Right forelimb (tissue), 1 donor: ENCODE measurements at places on chromosomes 7 and 10.

DNA sequence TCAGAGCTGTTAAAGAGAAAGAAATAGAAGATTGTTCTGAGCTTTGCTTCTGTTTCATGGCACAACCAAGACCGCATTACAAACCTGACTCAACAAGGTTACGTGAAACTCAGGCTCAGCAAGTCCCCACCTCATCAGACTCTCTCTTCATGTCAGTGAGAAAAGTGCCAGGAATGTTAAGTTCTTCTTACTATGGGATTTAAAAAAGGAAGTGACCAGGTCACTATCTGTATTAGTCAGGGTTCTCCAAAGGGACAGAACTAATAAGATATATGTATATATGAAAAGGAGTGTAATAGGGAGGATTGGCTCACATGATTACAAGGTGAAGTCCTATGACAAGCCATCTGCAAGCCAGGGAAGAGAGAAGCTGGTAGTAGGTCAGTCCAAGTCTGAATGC, 25.4 kb upstream of the PAPSS2 start:
- DNase-seq, result no peak

- DNase-seq, result no peak
Observed at GRCh38 chr10:79082035-79082373, 13.2 kb downstream of the ZMIZ1 start.

DNA sequence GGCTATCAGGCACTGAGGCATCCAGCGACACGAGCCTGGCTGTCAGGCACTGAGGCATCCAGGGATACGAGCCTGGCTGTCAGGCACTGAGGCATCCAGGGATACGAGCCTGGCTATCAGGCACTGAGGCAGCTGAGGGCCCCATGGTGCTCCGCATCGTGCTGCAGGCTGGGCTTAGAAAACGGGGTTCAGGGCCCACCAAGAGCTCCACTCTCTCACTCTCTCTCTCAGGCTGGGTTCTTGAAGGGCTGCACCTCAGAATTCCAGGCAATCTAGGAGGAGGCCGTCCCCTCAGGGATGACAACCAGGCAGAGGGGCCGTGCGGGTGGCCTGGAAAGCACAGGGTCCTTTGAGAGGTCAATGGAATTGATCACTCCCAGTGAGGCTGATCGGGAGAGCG, 69.0 kb downstream of the CFAP46 start:
- DNase-seq, result peak; percentile 29

- no peak for DNase-seq
Observed at GRCh38 chr7:147029953-147030352, 913.4 kb downstream of the CNTNAP2 start.

GRCh38 chr7:150340875-150341262, 560 bp downstream of the RARRES2 start:
- no peak for DNase-seq

DNA sequence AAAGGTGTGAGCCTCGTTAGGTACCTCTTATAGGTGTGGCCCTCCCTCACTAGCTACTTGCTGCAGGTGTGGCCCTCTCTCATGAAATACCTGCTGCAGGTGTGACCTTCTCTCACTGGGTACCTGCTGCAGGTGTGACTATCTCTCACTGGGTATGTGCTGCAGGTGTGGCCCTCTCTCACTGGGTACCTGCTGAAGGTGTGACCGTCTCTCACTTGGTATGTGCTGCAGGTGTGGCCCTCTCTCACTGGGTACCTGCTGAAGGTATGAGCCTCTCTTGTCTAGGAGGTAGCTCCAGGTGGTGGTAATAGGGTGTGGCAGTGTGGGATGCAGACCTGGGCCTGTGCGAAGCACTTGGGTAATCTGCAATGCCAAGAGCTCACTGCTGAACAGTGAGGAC, 170.7 kb upstream of the PLPP4 start:
- DNase-seq, result no peak

GRCh38 chr10:101087376-101087775, 25.6 kb downstream of the KAZALD1 start:
- no peak for DNase-seq

GRCh38 chr10:33066558-33067236, 108.7 kb upstream of the ITGB1 start:
- DNase-seq, result no peak

GRCh38 chr7:34407586-34407985, 250.4 kb upstream of the NPSR1 start:
- no peak for DNase-seq

- DNase-seq, result no peak
Observed at GRCh38 chr7:148456351-148456750, 134.2 kb upstream of the C7orf33 start.

DNA sequence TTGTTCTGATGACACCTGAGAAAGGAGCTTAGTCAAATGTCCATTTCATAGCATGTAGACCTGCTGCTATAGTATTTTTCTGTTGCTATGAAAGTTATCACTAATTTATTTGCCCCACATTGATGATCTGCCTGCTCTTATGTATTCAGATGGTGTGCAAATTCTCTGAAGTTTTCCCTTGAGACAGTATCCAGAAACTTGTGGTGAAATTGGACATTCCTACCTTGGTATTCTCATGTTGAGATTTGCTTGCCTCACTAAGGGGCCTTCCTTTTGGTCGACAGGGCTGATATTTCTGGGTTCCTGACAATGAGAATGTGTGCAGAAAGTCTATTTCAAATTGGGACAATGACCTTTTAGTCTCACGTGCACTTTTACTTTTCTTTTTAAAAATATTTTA, 253.2 kb upstream of the FZD8 start:
- DNase-seq, result no peak

- DNase-seq, result no peak
Observed at GRCh38 chr7:11985376-11985775, 153.4 kb upstream of the THSD7A start.

- no peak for DNase-seq
Observed at GRCh38 chr10:93751124-93751523, 6.6 kb upstream of the LGI1 start.

DNA sequence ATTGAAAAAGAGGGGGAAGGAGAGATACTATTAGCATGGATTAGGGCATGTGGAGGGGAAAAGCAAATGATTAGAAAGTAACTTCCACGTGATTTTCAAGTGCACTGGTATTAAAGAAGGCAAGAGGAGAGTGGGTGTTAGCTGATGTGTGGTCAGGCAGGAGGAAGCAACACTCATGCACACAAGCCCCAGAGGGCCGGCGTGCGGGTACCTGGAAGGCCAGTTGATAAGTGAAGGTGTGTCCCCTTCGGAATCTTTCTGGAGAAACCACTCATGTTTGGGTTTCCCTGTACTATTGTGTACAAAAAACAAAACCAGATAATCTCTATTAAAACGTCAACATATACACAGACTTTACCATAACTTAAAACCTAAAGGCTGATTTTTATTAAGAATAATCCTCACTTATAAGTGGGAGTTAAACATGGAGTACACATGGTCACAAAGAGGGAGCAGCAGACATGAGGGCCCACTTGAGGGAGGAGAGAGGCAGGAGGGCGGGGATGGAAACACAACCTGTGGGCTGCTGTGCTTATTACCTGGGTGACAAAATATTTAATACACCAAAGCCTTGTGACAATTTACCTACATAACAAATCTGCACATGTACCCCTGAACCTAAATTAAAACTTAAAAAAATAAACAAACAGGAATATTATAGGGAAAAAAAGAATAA, 98.9 kb downstream of the SVIL start:
- no peak for DNase-seq

- DNase-seq, result no peak
Observed at GRCh38 chr10:19968745-19969144, 152.5 kb downstream of the PLXDC2 start.

DNA sequence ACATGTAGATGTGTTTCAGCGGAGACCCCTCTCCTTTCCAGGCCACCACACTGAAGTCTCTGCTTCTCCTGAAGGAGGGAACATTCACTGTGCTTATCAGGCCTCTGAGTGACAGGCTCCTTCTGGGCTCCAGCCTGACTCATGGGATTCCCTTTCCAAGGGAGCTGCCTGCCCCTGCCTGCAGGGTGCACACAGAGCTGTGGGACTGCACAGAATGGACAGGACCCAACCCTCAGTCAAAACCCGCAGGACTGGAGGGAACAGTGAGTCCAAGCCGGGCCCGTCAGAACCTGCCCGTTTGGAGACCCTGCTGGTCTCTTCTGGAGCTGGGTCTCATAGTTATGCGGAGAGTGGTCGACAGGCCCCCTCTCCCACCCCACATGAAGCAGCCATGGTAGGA, 32.6 kb downstream of the PLAC9 start:
- no peak for DNase-seq

- DNase-seq, result peak; percentile 80
Observed at GRCh38 chr10:61662794-61663259, at the start of gene CABCOCO1. Gene CABCOCO1, plus strand, starts transcription at chr10:61662929. Its CDS starts 44 bp downstream, at chr10:61662973.

- DNase-seq, result no peak
Observed at GRCh38 chr10:97314671-97315070, 4.4 kb upstream of the FRAT1 start.

DNA sequence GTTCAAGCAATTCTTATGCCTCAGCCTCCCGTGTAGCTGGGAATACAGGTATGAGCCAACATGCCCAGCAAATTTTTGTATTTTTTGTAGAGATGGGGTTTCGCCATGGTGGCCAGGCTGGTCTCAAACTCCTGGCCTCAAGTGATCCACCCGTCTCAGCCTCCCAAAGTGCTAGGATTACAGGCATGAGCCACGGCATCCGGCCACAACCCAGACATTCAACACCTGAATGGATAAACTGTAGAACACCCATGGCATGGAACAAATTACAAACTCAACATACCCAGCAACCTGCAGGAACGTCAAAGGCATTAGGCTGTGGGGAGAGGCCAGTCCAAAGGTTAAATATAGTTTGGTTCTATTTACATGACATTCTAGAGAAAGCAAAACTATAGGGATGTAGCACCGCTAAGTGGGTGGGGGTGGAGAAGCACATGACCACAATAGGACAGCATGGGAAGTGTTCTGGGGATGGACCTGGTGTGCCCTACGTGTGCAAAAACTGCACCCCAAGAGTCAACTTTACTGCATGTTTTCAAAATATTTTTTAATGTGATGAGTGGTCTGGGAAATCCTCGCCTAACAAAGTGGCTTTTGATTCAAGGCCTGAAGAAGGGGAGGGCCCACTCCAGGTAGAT, 6.5 kb upstream of the PGAM2 start:
- no peak for DNase-seq

GRCh38 chr10:104639590-104640338, 1.3 kb upstream of the SORCS3 start:
- no peak for DNase-seq

DNA sequence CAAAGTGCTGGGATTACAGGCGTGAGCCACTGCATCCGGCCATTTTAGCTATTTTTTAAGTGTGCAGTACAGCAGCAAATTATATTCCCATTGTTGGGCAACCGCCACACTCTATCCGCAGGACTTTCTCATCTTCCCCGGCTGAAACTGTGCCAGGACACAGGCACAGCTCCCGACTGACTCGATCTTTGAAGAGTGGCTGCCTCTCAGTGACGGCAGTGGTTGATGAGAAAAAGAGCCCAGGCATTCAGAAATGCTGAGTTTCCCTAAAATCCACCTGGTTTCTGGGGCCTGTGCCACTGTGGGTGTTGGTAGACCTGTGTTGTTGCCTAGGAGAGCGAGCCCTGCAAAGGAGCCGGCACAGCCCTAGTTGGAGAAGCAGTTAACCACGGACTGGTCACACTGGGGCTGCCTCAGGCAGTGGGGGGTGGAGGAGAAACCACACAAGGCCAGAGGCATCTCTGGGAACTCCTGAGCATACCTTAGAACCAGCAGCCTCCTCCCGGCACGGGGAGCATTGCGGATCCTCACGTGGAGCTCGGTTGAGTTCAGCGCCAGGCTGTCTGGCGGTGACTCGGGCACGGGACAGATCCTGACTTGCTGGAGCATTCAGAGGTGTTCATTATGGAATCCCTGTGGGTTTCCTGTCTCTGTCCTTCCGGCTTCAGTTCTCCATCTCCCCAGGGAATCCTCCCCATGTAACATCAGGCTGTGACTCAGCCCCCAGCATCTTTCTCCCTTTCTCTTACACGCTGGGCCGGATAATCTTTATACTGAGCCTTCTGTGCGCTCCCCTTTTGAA, 16.2 kb downstream of the PFKFB3 start:
- no peak for DNase-seq

DNA sequence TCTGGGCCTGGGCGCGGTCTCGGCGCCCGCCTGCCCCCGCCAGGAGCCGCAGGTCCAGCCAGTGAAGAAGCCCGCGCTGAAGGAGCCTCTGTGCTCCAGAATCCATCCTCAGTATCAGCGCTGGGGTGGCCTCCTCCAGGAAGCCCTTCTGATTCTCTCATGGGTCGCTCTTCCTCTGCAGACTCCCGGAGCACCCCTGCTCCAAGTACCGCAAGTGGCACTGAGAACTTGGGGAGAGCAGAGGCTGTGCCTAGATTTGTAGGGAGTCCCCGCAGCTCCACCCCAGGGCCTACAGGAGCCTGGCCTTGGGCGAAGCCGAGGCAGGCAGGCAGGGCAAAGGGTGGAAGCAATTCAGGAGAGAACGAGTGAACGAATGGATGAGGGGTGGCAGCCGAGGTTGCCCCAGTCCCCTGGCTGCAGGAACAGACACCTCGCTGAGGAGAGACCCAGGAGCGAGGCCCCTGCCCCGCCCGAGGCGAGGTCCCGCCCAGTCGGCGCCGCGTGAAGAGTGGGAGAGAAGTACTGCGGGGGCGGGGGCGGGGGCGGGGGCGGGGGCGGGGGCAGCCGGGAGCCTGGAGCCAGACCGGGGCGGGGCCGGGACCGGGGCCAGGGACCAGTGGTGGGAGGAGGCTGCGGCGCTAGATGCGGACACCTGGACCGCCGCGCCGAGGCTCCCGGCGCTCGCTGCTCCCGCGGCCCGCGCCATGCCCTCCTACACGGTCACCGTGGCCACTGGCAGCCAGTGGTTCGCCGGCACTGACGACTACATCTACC, at the start of gene ALOX5:
Gene ALOX5, plus strand, starts transcription at position 641 of the 774 bp plus-strand sequence. Its CDS starts 64 bp downstream, at position 705.
- peak; percentile 66 for DNase-seq

- no peak for DNase-seq
Observed at GRCh38 chr10:69254877-69255276, 23.4 kb upstream of the HK1 start.

DNA sequence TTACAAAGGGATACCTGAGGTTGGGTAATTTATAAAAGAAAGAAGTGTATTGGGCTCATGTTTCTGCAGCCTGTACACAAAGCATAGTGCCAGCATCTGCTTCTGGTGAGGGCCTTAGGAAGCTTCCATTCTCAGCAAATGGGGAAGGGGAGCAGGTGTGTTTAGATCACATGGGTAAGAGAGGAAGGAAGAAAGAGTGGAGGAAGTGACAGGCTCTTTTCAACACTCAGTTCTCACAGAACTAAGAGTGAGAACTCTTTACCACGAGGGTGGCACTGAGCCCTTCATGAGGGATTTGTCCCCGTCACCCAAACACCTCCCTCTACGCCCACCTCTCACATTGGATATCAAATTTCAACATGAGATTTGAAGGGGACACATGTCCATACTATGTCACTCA, 506 bp upstream of the FAM170B start:
- no peak for DNase-seq

DNA sequence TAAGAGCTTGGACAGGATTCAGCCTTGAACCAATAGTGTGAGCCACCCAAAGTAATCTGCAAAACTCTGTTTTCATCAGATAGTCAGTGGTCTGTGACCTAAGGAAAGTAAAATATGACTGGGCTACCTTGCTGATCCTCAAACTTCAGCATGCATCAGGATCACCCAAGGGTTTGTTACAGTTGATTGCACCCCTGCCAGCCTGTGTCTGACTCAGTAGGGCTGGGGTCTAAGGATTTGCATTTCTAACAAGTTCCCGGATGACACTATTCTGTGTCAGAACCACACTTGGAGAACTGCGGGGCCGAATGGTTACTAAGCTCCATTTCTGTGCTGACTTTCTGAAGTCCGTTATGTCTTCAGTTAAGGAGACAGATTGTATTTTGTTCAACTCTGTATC, 40.6 kb upstream of the TSPAN13 start:
- DNase-seq, result no peak
